LHCN-M2 (cell line): ENCODE measurements at places on chromosomes 4 and X. TPM values are rescaled to one million over a fixed set of nuclear protein-coding genes. Genes with fewer than 3 reads are reported as not detected.

- no peak for DNase-seq
Observed at GRCh38 chr4:6104541-6105130, 86.4 kb upstream of the C4orf50 start.

Gene FBXL5
- total RNA-seq = 165 and 167 TPM in 2 replicates

Gene FAM184B
- not detected in 2 replicates for total RNA-seq

DNA sequence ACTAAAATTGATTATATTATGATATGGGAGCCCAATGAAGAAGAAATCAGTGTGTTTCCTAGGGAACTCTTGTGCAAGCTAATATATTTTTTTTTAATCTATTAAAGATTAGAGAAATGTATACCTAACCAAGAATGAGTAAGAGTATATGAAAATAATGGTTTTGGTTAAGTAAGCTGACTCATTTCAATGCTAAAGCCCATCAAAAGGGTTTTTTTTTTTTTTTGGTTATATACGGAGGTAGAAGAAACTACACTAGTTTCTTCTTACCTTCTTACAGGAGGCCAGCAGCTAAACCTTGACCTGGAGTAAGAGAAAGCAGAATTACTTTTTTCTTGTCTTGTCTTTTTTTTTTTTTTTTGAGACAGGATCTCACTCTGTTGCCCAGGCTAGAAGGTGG, 27.5 kb downstream of the RUFY3 start:
- no peak for DNase-seq

- DNase-seq = no peak
Observed at GRCh38 chrX:41350976-41351569, 17.1 kb downstream of the DDX3X start.

GRCh38 chr4:15920723-15921591, 17.6 kb downstream of the FGFBP1 start:
- DNase-seq = peak; percentile 97

Gene POLN
- total RNA-seq = 1.9 and 2.1 TPM in 2 replicates

Gene PPEF1
- total RNA-seq = not detected in 2 replicates

GRCh38 chr4:137896221-137896737, 345.9 kb downstream of the SLC7A11 start:
- peak; percentile 17 for DNase-seq

DNA sequence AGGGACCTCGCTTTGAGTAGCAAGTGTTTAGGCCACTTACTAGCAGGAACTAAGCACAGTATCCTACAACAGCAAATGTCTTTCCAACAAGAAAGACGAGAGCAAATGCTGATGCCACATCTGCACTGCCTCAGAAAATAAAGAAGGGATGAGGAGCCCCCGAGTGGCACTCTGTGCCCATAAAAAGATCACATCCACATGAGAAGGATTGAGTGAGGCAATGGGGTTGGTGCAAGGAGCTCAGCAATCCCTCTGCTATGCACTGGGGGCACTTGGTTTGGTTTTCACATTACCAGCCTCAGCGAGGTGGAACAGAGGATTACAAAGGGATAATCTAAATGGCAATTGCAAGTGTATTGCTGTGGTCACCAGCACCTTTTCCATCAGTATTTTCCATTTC, 252.8 kb upstream of the SLC7A11 start:
- peak; percentile 80 for DNase-seq

DNA sequence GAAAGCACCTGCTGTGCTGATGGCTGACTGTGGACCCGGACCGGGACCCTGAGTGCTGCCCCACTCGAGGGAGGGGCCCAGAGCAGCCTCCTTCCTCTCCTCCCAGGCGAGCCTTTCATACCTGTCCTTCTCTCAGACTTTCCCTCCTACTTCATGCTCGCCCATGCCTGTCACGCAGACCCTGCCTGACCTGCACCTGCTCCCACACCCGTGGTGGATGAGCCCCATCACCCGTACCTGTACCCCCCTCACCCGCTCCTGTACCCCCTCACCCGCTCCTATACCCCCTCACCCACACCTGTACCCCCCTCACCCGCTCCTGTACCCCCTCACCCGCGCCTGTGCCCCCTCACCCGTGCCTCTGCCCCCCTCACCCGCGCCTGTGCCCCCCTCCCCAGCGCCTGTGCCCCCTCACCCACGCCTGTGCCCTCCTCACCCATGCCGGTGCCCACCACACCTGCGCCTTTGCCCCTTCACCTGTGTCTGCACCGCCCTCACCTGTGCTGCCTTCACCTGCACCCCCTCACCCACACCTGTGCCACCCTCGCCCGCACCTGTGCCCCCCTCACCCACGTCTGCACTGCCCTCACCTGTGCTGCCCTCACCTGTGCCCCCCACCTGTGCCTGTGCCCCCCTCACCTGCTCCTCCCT, 5.8 kb downstream of the MAEA start:
- DNase-seq = no peak

DNA sequence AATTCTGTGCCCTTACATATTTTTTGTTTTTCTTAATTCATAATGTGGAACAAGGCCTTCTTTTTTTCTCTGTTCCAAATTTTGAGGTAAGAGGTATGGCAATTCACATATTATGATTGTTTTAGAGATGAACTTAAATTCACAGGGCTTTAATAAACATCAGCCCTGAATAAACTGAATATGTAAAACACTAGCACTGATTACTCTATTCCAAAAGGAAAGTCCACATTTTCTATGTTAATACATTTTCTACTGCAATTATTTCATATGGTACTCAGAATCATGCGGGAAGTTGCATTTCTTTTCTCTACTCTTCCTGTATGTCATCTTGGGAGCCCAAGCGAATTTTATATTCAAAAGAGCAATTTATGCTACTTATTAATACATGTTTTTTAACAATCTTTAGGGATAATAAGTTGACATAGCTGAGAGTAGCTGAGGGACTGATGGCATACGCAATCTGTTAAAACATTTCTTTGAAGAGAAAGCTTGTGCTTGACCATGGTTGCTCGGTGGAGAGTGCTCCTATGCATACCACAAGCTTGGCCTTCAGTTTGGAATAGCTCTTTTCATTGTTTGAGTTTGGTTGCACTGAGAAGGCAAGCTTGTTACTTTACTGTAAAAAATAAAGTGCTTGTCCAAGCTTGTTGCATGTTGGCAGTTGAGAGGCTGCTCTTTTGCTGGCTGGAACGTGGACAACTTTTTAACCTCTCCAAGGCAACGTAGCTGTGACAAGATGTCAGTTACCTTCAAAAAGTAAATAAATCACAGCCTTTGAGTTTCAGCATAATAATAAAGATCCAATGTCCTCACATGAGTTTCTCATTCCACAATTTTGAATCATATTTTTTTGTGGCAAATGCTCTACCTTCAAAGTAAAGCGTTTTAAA, 196.3 kb upstream of the SPRY1 start:
- DNase-seq = no peak

Gene S100P
- total RNA-seq = not detected in 2 replicates

DNA sequence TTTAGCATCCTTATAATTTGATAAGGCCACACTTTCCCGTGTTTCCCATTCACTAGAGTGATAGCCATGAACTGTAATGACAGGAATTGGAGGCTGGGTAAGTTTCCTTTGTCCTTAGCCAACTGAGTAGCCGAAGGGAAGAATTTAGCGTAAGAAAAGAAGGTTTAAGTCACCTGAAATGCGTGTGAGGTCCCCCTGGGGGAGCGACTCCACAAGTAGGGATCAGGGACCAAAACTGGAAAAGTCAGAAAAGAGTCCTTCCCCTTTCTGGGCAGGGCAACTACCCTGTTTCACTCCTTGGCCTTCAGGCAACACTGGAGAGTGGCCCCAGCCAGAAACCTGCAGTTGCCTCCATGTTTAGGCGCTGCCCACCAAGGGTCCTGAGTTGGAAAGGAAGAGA, 81.6 kb upstream of the MED14 start:
- no peak for DNase-seq

- no peak for DNase-seq
Observed at GRCh38 chr4:30856795-30857564, 136.8 kb downstream of the PCDH7 start.

Gene DGKK
- total RNA-seq = not detected in 2 replicates

Gene MFAP3L
- 9.1 and 10.2 TPM in 2 replicates for total RNA-seq

Gene ADH7
- not detected in 2 replicates for total RNA-seq

GRCh38 chrX:69000877-69001276, 164.4 kb downstream of the PJA1 start:
- DNase-seq = no peak

GRCh38 chrX:7111518-7111917, 36.0 kb upstream of the STS start:
- DNase-seq = no peak

Gene NR0B1
- not detected in 2 replicates for total RNA-seq

- DNase-seq = no peak
Observed at GRCh38 chr4:183770906-183771305, 111.8 kb downstream of the TRAPPC11 start.

DNA sequence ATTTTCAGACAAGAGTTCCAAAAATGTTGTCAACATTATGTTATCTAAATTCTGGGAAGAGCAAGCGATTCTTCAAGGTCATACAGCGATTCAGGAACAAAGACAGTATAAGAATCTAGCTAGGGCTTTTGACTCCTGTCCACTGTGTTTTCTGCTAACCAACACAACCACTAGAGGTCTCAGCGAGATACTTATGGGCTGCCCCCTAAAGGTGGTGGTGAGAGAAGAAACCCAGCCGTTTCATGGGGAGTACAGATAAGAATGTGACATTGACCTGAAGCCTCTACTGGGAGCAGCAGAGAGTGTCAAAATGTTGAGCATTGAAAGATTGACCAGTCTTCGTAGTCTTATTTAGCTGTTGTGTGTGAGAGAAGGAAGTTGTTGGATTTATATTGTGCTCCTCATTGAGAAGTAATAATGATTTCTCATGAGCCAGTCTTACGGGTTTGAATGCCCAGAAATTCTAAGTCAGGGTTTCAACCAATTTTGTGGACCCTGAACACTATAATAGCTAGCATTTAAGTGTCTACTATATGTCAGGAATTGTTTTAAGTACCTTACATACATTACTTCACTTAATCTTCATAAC, 168.3 kb downstream of the SPRY1 start:
- peak; percentile 80 for DNase-seq

Gene ENOPH1
- 55.3 and 59.4 TPM in 2 replicates for total RNA-seq

Gene AR
- 16.0 and 18.2 TPM in 2 replicates for total RNA-seq

- DNase-seq = no peak
Observed at GRCh38 chr4:184028561-184029374, 123.7 kb downstream of the STOX2 start.

DNA sequence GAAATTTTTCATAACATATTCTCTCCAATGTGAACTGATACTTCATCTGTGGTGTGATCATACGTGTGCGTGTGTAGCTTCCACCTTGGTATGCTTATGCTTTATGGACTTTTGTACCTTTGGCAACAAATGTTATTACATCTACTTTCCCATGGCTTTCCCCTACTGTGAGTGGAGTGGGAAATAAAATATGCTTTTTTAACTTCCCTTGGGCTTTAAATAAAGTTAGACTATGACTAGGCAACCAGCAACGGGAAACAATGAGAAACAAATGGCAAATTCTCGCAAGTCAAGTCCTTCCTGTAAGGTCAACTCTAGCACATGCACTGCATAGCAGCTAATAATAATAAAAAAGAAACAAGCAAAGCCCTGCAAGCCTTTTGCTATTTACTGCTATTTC, 205.0 kb upstream of the PDE5A start:
- no peak for DNase-seq

Gene OTC
- not detected in 2 replicates for total RNA-seq

- no peak for DNase-seq
Observed at GRCh38 chr4:91997045-91997444, 306.7 kb upstream of the GRID2 start.

DNA sequence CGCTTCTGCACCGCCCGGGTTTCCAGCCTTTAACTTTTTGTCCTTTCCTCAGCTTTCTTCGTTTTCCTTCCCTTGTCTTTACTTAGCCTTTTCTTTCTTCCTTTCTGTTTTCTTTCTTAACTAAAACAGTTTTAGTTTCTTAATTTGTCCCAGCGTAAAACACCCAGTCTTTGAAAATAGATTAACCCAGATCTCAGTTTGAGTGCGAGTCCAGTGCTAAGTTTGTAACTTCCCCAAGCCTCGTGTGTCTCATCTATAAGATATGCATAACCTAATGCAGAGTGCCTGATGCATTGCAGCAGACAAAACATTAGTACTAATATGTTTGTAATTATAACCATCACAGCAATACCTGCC, 460 bp upstream of the GEMIN8 start:
- DNase-seq = no peak

Gene SH2D1A
- total RNA-seq = not detected in 2 replicates

GRCh38 chr4:17814140-17814539, 3.4 kb downstream of the NCAPG start:
- DNase-seq = peak; percentile 57

- peak; percentile 71 for DNase-seq
Observed at GRCh38 chr4:37953620-37954293, 6.4 kb upstream of the PTTG2 start.

Gene AMOT
- total RNA-seq = 0.23 and 0.51 TPM in 2 replicates

DNA sequence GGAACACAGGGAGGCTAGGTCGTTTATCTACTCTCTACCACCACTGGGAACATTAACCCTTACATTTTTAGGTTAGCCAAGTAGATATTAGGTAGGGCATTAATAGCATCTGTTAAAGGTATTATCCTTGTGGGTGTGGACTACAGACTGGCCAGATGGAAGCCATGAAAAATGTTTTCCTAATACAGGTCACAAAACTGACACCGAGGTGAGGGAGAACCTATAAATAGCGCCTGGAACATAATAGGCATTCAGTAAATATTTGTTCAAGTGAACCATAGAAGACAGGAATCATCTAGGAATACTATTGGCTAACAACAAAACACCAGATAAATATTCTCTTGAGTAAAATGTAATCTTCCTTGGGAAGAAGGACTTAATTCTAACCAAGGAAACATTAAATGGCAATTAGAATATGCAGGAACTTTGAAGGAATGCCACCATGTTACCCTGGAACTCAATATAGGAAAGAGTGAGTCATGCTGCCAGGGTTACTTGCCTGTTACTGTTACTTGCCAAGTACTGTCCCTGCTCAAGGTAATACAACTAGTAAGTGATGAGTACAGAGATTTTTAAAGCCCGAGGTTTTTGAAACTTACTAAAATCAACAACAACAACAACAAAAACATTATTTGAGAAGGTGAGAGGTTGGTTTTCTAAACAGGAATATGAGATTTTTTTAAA, 79.0 kb downstream of the SOX3 start:
- no peak for DNase-seq

Gene HDAC8
- 25.4 and 25.9 TPM in 2 replicates for total RNA-seq

DNA sequence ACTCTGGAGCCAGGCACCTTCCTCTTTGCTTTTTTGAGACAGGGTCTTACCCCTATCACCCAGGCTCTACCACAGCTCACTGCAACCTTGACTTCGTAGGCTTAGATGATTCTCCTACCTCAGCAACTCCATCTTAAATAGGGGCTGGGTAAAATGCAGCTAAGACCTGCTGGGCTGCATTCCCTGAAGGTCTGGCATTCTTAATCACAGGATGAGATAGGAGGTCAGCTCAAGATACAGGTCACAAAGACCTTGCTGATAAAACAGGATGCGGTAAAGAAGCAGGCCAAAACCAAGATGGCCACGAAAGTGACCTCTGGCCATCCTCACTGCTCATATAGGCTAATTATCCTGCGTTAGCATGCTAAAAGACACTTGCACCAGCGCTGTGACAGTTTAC, 770.8 kb upstream of the PRKX start:
- DNase-seq = no peak

- no peak for DNase-seq
Observed at GRCh38 chr4:3730422-3731190, 35.6 kb upstream of the ADRA2C start.

Gene UBA1
- total RNA-seq = 239 and 241 TPM in 2 replicates

Gene HTN3
- not detected in 2 replicates for total RNA-seq
